Stimulated activated CD4-positive, alpha-beta T cell treated with anti-CD3 and anti-CD28 coated beads, Interleukin-1b, Interleukin-23, amount 100 ng/mL, for 48 hours (primary cell): ENCODE measurements at places on chromosomes 7 and 10.

DNA sequence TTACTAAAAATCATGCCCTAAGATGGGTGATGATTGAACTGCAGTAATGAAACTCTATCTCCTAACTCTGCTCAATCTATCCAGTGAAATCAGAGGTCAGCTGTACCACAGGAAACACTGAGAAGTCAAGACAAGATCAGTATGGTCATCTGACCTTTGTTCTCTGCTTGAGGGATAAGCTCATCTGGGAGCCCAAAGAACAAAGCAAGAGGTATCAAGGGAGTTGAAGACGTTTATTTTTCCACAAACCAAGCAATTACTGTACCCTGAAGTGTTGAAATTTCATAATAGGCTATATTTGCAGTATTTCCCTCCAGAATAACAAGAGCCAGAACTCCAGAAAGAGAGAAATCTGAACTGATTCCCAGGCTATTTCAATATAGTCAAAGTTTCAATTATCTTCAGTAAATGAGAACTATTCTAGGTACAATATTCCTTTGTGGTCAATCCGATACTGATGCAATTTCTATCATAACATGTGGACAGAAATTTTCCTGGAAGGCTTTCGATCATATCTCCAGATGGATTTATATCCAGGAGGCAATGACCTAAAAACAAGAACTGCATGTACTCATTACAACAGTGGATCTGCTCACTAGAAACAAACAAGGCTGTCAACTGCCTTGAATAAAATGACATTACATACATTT, 345.3 kb downstream of the TNS3 start:
- DNase-seq: no peak

DNA sequence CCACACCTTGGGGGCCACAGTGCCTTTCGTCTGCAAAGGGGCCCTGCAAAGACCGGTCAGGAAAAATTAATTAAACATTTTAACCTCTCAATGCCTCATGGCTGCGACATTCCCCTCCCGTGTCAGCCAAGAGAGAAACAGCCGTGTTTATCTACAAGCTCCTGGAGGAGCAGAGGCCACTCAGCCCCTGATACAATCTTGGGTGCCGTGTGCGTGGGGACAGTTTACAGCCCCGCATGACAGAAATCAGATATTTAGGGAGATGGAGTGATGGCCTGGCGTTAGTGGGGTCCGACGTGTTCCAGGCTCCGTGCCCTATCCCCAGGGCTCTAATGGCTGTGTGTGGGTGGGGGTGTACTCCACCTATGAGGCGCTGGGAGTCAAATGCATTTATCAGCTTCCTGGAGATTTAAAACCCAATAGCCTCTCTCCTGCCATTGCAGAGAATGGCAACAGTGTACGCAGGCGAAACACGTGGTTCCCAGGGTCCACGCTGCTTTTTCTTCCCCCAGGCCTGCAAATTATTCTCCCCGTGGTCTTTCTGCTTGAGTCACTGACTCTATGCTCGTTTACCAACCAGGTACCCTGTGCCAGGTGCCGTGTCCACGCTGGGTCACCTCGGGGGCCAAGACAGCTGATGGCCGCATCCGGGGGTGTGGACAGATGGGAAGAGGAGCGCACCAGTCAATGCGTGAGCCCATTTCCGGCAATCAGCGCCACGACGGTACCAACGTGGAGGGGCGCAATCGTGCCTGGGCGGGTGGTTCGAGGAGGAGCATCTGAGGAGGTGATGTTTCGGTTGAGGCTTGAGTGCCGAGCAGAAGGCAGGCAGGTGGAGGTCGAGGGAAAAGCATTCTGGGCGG, 26.6 kb upstream of the PSMG3 start:
- DNase-seq: no peak

DNA sequence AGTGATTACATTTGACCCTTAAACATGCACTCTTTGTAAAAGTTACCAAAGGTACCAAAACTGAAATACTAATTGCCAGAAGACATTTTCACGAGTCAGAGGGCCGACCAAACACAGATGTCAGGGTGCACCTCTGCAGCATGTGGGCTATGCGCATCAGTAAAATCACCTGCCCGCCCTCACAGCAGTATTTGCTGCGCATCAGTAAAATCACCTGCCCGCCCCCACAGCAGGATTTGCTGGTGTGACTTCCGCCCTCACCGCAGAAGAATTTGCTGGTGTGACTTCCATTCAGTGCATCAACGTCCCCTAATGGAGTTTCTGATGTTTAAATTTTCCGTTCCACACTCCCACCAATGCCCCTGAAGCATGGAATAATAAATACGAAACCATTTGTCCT, 202.9 kb downstream of the PTPRN2 start:
- DNase-seq: no peak

GRCh38 chr10:121032460-121032859, 181.3 kb downstream of the WDR11 start:
- no peak for DNase-seq

- DNase-seq: peak; percentile 56
Observed at GRCh38 chr10:101829561-101830315, 11.5 kb upstream of the OGA start.

- DNase-seq: no peak
Observed at GRCh38 chr7:1794888-1795542, 124.9 kb downstream of the ELFN1 start.

DNA sequence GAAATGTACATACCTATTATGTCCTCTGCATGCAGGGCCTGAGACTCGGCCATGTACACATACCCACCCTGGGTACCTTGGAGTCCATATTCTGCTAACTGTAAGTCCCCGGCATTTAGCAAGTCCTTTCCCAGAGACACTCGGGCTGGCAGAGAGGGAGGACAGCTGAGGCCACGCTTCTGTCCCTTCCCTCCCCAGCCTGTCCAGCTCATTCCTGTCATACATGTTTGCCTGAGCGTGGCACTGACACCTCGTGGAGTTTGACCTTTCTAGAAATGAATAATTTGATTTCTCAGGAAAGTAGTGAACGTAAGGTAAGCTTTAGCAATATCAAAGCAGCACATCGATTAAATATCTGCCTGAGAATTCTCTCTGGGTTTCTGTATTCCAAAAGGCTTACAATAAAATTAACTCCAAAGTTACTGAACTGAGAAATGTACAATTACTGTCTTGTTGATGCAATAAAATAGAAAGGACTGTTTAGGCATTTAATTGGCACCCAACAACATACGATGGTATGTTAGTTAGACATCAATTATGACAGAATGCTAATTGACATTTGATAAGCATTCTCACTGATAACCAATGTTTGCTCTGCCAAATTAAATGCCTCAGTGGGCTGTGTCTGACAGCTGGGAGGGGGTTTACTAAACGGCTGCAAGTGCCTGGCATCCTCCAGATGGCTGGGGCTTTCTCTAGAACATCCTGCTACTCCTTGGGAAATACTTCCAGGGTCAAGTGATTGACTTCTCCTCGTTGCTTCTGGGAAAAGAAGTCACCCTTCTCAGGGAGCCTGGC, 221.2 kb downstream of the CCSER2 start:
- DNase-seq: no peak

DNA sequence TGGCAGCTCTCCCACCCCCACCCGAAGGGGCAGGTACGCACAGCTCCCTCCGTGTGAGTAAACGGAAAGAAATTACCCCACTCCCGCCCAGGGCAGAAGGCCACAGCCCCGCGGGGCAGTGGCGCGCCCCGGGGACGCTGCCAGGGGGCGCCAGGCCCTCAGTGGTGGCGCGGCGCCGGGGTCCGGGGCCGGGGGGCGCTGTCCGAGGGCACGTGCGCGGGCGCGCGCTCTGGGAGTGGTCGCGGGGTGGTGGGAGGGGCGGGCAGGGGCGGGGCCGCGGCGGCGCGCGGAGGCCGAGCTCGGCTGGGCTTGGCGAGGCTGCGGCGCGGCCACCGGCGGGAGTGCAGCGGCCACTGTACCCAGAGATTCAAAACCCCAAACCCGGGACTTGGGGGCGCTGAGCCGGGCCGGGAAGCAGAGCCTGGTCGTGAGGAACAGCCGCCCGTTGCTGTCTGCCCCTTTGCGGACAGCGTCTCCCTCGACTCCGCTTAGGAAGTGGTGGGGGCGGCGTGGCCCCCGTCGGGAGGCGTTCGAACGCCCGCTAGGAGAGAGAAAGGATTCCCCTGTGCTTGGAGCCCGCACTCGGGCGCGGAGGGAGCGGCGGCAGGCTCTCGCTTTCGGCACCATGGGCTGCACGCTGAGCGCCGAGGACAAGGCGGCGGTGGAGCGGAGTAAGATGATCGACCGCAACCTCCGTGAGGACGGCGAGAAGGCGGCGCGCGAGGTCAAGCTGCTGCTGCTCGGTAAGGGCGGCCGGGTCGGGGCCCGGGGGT, at the start of gene GNAI1:
Gene GNAI1, plus strand, starts transcription at position 296 of the 773 bp plus-strand sequence. Its CDS starts 330 bp downstream, at position 626.
- peak; percentile 28 for DNase-seq

DNA sequence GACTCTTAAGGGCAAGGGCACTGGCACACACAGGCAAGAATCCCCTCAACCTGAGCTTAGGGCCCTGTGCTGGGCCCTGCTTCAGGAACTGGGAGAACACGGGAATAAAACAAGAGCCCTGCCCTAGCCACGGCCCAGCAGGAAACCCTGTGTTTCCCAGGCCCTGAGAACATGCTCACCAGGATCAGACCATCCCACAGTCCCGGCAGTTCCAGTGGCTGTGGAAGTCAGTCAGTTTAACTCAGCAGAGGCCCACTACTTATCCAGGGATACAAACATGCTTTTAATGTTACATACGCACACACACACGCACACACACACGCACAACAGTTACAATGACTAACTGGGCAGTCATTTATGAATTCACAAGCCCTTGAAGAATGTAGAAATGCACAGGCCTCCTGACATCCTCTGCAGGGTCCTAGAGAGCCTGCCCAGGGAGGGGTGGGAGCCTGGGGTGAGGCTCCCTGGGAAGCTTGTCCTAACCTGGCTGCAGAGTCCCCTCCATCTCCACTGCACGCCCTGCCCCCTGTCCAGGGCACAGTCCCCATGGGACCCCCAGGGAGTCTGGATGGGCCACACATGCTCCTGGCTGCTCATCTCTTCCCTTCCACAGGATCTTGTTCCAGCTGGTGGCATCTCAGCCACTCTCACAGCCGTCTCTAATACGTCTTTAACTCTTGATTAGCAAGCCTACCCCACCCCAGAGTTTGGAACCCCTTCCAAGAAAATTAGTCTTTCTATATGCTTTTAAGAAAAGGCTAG, 97.6 kb downstream of the TCERG1L start:
- DNase-seq: no peak
